ENCODE measurements at places on chromosomes 12 and 14. TPM values are rescaled to one million over a fixed set of nuclear protein-coding genes. Genes with fewer than 3 reads are reported as not detected.

DNA sequence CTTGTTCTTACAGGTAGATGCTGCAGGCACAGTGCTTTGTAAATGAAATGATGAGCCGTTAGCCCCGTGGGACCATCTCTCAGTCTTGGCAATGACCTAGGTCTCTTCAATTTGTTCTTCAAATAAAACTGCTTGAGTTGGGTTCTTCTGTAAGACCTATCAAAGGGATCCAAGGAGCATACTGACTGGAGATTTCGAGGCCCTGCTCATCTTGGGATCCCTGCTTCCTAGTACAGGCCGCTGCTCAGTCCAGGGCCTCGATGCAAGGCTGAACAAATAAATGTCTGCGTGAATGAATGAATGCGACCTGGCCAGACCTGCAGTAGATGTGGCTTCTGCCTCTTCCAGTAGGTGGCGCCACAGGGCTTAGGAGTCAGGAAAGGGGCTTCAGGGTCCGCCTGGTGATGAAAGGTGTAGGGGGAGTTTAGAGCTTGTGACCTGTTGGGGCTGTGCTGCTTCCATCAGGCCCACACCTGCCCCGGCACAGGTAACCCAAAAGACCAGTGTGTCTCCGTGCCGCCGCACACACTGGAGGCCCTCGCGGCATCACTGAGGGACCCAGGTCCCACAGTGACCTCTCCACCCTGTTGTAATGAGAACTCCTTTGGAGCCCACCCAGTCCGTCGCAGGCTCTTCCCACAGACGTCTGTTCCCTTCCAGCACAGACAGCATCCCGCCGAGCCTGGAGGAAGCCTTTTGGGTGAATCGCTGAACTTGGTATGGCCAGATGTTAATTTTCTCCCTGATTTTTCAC is 4.4 kb downstream of the CACNA1C start:
- no peaks in the 10 kb centered on the region for H3K27me3 ChIP-seq

HOXC9 gene
- total RNA-seq: not detected

GRCh38 chr14:84825481-84826251 is 704.3 kb upstream of the FLRT2 start:
- H3K4me3 ChIP-seq: no peak overlapping the region
- no peak overlapping the region for H3K27ac ChIP-seq
- peaks cover 28% of the 10 kb centered on the region for H3K4me1 ChIP-seq
- H3K27me3 ChIP-seq: no peaks in the 10 kb centered on the region
- no peaks in the 10 kb centered on the region for H3K36me3 ChIP-seq
- DNase-seq: no peak

GRCh38 chr12:107530701-107531100 is 154.9 kb upstream of the PWP1 start:
- no peak overlapping the region for H3K4me3 ChIP-seq
- no peak for DNase-seq
- no peak overlapping the region for H3K27ac ChIP-seq
- H3K36me3 ChIP-seq: no peaks in the 10 kb centered on the region

DNA sequence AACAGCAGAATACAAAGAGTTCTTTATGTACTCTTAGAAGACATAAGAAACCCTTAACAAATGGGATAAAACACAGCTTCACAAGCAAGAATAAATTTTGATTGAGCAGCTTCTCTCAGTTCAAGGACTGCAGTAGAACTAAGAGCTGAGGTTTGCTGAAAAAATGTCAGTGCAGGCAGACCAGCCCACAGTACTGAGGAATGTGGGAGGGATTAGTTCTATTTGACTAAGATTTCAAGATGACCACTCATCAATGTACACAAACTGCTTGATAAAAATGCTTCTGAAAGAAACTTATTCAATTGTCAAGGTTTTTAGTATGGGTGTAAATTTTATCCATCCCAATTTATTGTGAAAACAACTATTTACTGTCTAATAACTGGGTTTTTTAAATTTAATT is 138.4 kb downstream of the SEC23A start:
- H3K36me3 ChIP-seq: no peaks in the 10 kb centered on the region
- no peak overlapping the region for H3K27ac ChIP-seq
- H3K4me3 ChIP-seq: no peak overlapping the region
- no peak for DNase-seq
- H3K4me1 ChIP-seq: peaks cover 6% of the 10 kb centered on the region

C12orf54 gene
- total RNA-seq: not detected

DNA sequence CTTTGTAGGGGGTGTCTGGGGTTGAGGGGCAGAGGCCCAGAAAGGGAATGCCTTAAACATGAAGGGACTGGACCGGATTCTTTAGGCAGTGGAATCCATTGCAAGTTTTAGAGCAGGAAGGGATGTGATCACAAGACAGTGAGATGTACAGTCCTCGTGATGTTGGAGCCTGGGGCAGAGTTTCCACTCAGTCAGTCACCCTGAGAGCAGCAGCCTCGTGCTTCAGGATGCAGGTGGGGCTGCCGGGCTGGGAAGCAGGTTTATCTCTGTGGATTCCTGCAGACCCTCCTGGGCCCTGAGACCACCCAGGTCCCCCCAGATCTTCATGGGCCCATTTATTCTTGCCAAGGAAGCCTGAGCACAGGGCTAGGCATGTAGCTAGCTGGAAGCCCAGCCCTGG is 38.5 kb downstream of the RIN3 start:
- H3K4me3 ChIP-seq: no peak overlapping the region
- H3K4me1 ChIP-seq: peaks cover 41% of the 10 kb centered on the region
- no peak overlapping the region for H3K27ac ChIP-seq
- no peaks in the 10 kb centered on the region for H3K27me3 ChIP-seq
- peaks cover 7% of the 10 kb centered on the region for H3K36me3 ChIP-seq

IL31 gene
- total RNA-seq: not detected

CCDC59 gene
- 27.9 TPM for total RNA-seq

- DNase-seq: no peak
- H3K27me3 ChIP-seq: no peaks in the 10 kb centered on the region
- H3K27ac ChIP-seq: no peak overlapping the region
Observed at GRCh38 chr12:91947459-91947858, 198.2 kb downstream of the BTG1 start.

DNA sequence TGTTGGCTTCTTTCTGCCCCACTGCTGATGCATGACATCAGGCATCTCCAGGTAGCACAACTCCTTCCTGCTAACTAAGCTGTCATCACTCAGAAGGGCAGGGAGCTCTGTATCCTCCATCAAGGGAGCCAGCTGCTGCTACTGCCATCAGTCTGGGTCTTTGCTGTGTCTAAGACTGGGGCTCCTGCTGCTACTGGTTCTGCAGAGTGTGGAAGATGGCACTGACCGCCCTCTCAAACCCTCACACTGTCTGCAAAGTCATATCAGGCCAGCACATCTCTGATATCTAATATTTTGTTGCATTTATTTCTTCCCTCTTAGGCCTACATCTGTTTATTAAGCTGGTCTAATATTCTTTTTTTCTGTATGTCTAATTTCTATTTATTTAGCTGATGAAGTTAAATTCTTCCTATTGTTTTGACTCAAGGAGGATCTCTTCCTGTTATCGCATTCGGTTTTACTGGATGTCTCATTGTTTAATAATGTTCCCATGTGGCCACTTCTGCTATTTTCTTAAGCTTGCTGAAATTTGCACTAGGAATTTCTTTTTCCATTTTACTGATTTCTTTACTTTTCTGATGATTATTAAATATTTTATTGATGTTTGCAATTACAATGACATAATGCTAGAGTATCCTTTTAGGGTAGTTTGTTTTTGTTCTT is 7.6 kb upstream of the E2F7 start:
- H3K36me3 ChIP-seq: peaks cover 1% of the 10 kb centered on the region
- peaks cover 5% of the 10 kb centered on the region for H3K27me3 ChIP-seq
- no peak overlapping the region for H3K27ac ChIP-seq
- H3K4me1 ChIP-seq: peaks cover 5% of the 10 kb centered on the region

ESPL1 gene
- total RNA-seq: 4.8 TPM

DNA sequence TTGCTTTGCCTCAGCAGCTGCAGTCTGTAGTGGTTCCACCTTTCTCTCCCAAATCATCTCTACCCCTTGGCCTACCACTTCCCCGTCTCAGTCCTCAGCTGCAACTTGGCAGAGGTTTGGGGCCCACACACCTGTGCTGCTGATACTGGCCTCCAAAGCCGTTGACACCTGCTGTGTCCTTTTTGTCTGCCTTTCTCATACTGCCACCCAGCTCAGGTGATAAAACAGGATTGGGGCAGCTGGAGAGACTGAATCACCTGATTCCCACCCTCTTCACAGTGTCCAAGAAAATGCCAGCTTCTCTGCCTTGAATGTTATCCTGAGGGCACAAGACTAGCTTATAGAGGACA is 103.7 kb downstream of the ETV6 start:
- H3K36me3 ChIP-seq: peaks cover 2% of the 10 kb centered on the region
- DNase-seq: no peak
- H3K27ac ChIP-seq: peak overlapping the region; percentile 91
- H3K4me1 ChIP-seq: peaks cover 60% of the 10 kb centered on the region
- no peak overlapping the region for H3K4me3 ChIP-seq

TC2N gene
- 14.4 TPM for total RNA-seq

- peak overlapping the region; percentile 84 for H3K4me3 ChIP-seq
- H3K27me3 ChIP-seq: no peaks in the 10 kb centered on the region
- peak overlapping the region; percentile 77 for H3K27ac ChIP-seq
- no peak for DNase-seq
- no peaks in the 10 kb centered on the region for H3K36me3 ChIP-seq
- H3K4me1 ChIP-seq: peaks cover 48% of the 10 kb centered on the region
Observed at GRCh38 chr14:95156161-95157047, 925 bp downstream of the DICER1 start.

DNA sequence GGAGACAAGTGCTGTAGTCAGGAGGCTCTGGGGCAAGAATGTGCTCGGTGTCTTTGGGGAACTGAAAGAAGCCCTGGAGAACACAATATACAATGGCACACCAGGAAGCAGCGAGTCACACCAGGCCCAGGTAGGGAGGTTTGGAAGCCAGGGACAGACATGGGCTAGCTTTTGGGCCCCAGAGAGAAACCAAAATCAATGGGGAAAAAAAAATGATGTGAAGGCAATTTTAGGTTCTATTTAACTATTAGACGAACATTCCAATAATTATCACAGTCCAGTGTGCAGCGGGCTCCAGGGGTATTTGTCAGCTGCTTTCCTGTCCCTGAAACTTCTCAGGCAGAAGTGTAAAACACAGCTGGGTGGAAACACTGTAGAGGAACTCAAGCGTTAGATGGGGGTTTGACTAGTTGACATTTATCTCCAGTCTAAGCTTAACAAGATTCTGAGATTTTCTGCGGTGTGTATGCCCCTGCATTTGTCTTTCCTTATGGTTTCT is 21.8 kb upstream of the EGLN3 start:
- DNase-seq: no peak
- H3K27ac ChIP-seq: no peak overlapping the region
- peaks cover 3% of the 10 kb centered on the region for H3K36me3 ChIP-seq
- H3K27me3 ChIP-seq: peaks cover 5% of the 10 kb centered on the region
- no peaks in the 10 kb centered on the region for H3K4me1 ChIP-seq
- no peak overlapping the region for H3K4me3 ChIP-seq

GRCh38 chr14:94174604-94175010 is 485 bp downstream of the PPP4R4 start:
- no peak overlapping the region for H3K27ac ChIP-seq
- H3K27me3 ChIP-seq: peaks cover 50% of the 10 kb centered on the region
- peaks cover 17% of the 10 kb centered on the region for H3K4me1 ChIP-seq
- no peaks in the 10 kb centered on the region for H3K36me3 ChIP-seq
- peak; percentile 90 for DNase-seq
- peak overlapping the region; percentile 46 for H3K4me3 ChIP-seq

DNA sequence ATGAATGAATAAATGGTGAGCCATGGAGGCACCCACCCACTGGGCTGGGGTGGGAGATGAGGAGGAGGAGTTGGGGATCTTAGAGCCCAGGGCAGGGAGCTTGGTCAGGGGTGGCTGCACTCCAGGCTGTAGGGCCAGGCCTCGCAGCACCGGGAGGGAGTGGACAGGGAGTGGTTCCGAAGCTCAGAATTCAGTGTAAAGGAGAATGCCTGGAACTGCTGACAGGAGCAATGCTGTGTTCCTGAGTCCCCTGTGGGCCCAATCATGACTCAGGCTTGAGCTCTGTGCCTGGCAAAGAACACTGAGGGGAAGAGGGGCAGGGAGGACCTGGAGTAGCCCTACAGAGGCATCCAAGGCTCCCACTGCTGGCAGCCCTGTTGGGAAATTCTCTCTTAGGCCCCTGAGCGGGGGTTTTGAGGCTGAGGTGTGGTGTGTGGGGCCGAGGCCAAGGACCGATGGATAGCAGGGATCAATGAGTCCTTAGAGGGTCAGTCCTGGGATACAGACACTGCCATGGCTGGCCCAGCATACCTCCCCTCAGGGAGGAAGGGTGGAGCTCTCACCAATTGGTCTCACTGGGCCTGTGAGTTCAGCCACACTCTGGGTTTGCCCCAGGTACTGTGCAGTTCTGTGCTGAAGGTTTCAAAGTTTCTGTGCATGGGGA is 9.5 kb upstream of the RABGGTA start:
- H3K4me1 ChIP-seq: peaks cover 8% of the 10 kb centered on the region
- H3K27ac ChIP-seq: no peak overlapping the region
- H3K36me3 ChIP-seq: no peaks in the 10 kb centered on the region

- H3K4me3 ChIP-seq: peak overlapping the region; percentile 62
- H3K36me3 ChIP-seq: peaks cover 48% of the 10 kb centered on the region
- DNase-seq: peak; percentile 68
- H3K4me1 ChIP-seq: peaks cover 75% of the 10 kb centered on the region
Observed at GRCh38 chr12:108801736-108802100, 55.7 kb downstream of the SSH1 start.

DNA sequence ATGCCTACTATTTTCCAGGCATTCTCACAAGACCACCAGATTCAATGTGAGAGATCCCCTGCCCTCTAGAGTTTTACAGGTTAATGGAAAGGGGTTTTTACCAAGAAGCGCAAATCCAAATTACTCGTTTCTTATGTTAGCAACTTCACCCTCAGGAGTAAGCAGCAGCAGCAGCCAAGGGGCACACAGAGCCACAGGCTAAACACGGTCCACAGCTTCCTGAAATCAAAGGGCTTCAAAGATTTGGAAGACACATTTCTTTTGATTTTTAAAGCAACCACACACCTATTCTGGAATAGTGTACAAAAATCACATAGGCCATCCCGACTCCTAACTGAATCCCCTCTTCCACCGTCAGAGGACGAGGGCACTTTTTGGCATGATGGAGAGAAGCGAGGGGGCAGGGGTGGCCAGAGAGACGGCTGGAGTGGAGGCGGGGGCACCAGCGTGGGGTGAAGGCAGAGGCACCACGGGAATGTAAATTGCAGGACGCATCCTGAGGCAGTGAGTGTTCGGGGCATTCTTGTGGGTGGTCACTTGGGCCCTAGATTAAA is 107.0 kb downstream of the ARF6 start:
- H3K4me1 ChIP-seq: peaks cover 71% of the 10 kb centered on the region
- DNase-seq: no peak
- H3K27me3 ChIP-seq: no peaks in the 10 kb centered on the region

TRPV4 gene
- 2.2 TPM for total RNA-seq

- no peak for DNase-seq
- peak overlapping the region; percentile 85 for H3K27ac ChIP-seq
- peaks cover 1% of the 10 kb centered on the region for H3K36me3 ChIP-seq
- no peak overlapping the region for H3K4me3 ChIP-seq
Observed at GRCh38 chr12:13425766-13426165, 229.2 kb downstream of the EMP1 start.

All from chondrocyte (in vitro differentiated cells).